Caudate nucleus (tissue), 63 donors: ENCODE measurements at places on chromosomes 5 and 9.

DNA sequence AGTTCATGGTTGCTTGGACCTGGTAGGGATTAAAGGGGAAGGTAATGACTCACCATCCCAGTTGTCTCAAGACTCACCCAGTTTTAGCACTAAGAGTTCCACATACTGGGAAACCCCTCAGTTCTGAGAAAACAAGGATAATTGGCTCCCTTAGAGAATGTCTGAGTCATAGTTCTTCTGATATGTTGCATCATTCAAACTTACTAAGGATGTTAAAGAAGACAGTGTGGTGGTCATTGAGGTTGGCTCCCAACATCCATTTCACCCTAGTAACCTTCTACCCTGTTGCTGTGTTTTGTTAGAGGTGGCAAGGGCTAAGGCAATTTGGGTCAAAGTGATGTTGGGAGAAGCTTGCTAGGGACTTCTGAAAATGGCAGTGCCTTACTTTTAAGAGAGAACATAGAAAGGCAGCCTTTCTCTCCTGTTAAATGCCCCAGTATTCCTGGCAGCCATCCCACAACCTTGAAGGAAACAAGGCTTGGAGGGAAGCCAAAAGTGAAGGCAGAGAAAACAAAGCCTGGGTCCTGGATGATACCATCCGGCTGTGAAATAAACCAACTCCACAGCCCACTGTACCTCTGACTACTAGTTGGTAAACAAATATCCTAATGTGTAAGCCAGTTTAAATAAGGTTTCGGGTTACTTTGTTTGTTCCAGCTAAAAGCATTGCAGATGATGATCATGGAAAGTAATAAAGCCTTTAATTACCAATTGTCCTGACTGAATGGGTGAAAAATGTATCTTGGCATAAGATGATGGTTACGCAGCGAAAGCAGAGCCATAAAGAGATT, 80.4 kb upstream of the ADAMTSL1 start:
- DNase-seq = no peak

GRCh38 chr5:110288766-110289511, 437.5 kb downstream of the TMEM232 start:
- no peak for DNase-seq

DNA sequence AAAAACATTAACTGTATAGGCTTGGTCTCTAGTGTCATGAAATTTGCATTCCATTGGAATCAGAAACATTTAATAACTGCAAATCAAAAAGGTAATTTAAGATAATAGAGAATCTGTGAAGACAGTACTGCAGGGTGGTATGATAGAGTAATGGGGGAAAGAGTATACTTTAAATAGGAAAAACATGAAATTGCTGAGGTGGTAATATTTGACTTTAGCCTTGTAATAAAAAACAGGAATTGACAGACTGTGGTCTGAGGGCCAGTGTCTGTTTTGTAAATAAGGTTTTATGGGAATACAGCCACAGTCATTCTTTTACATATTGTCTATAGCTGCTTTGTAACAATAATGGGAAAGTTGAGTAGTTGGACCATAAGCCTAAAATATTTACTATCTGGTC, 162.3 kb downstream of the RANBP17 start:
- DNase-seq = no peak

DNA sequence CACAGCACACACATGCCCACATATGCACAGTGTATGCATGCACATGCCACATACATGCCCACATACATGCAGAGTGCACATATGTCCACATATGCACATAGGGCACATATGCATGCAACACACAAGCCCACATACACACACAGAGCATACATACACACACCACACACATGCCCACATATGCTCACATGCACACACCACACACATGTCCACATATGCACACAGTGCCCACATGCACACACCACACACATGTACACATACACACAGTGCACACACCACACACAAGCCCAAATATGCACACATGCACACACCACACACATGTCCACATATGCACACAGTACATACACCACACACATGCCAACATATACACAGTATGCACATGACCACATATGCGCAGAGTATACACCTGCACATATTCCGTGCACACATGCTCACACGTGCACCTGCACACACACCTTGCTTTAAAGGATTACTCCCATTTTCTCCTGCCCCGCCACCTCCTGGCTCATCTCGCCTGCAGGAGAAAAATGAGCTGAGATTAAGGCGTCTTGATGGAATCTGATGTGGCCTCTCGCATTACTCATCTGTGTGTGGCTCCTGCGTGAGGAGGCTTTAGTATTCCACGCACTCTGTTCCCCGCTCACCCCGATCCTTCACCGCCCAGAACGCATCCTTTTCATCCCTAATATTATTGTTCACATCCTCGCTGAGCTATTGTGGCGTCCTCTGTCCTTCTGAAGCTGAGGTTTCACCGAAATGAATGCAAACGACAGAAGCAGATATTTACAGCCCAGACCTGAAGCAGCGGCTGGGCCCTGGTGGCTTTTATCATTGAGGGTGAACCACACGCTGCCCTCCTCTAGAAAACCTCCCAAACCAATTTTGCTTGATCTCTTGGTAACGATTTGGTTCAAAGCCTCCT, 182.7 kb downstream of the OLFM1 start:
- DNase-seq = no peak

DNA sequence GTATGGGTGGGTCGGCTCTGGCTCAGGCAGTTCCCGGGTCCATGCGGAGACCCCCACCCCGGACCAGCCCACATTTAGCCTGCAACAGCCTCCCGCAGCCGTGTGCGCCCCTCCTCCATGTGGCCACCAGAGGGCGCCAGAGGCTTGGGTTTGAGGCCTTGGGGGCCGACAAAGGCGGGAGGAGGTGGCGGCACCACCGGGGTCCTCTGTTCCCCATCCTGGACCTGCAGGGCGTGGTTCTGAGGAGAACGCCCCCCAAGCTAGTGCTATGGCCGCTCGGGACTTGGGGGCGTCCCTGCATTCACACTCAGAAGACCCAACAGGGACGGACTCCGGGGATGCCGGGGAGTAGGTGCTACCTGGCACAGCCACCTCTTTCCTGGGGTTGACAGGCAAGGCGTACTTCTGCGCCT, 16.5 kb downstream of the ASS1 start:
- DNase-seq = peak; percentile 20

DNA sequence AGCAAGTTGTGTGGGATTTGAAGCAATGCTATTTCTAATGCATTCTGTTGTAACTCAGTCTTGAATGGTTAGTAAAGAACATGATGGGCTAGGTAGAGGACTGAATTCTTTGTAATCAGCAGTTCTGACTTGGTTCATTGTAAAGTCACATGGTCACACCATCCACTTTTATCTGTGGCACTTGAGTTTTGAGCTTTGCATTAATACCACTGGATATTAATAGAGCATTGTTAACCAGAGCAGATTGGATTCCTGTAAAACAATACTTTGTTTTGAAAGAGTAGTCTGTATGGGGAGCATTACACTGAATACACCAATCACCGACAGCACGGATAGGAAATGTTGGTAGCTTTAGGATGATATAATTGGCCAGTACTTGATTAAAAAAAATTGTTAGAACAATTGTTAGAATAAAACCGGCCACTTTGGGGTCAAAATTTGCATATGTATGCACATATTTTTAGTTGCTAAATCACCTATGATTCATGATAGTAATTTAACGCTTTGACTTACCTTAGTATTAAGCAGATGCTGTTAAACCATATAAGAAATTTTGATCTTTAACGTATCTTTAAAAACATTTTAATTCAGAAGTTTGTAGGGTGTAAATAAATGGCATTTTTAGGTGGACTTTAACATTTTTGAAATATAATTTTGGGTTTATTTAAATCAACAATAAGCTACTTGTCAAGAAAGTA, 17.4 kb downstream of the SLC12A2 start:
- no peak for DNase-seq

DNA sequence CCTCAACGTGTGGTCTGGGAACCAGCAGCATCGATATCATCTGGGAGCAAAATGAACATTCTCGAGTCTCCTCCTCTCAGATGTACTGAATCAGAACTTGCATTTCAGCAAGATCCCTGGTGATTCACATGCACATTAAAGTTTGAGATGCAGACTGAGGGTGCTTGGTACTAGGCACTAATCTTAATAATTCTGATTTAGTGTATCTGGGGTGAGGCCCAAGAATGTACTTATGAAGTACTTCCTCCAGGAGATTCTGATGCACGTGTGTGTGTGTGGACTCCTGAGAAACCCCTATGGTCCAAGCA, 56.2 kb upstream of the EQTN start:
- DNase-seq = no peak

- DNase-seq = no peak
Observed at GRCh38 chr5:175897285-175897684, 25.9 kb downstream of the CPLX2 start.

- no peak for DNase-seq
Observed at GRCh38 chr9:78714576-78714975, 417.7 kb downstream of the PSAT1 start.

GRCh38 chr9:35869621-35870216, 482 bp downstream of the OR13J1 start:
- DNase-seq = no peak

DNA sequence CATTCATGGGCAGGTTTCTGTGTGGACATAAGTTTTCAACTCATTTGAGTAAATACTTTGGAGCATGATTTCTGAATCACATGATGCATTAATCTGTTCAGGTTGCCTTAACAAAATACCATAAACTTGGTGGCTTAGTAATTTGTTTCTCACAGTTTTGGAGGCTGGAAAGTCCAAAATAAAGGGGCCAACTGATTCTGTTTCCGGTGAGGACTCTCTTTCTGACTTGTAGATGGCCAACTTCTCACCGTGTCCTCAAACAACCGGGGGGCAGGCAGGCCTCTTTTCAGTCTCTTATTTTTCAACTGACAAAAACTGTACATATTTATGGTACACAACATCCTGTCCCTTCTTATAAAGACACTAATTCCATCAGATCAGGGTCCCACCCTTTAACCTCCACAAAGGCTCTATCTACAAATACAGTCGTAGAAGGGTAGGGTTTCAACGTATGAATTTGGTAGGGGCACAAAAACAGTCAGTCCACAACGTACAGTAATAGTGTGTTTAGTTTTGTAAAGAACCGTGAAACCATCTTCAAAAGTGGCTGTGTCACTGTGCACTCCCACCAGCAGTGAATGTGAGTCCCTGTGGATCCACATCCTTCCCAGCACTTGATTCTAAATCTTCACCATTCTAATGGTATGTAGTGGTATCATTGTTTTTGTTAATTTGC, 37.2 kb downstream of the MLLT3 start:
- no peak for DNase-seq

DNA sequence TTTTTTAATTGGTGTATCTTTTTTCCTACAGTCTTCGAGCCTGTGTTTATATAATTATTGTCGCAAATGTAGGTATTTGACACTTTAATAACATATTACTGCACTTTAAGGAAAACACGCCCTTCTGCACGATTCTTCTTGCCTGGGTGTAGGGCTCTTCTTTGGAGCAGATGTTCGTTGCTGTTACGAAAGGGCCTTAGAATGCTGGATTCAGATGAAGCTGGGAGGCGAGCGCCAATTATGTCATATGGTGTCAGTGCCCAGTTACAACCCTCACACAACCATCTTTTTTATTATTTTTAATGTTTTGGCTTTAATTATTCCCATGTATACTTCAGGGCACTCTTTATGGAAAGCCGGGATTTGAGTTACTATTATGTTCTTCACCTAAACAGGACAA, 553.0 kb downstream of the EBF1 start:
- no peak for DNase-seq

DNA sequence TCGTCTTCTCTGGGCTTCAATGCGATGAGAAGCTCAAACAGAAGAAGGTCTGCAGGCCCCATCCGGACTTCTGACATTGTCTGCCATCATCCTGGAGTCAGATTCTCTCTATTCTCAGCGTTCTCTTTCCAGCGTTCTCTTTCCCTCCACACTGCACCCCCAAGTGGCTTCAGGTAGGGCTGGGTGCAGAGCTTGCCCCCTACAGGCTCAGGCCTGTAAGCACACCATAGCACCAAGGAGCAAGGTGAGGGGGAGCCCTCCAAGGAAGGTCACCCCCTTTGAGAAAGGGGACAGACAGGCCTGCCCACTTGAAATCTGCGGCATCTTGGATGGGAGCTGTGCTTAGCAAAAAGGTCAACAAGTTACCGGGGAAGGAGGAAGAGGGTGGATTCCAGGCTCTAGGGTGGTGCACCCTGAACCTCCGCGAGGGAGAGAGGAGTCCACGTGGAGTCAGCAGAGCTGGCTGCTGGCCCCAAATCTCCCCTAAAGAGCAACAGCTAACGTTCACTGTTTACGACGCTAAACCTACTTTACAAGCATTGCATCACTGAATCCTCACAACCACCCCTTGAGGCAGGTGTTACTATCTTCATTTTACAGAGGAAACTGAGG, 27.5 kb downstream of the GPX3 start:
- DNase-seq = peak; percentile 11

DNA sequence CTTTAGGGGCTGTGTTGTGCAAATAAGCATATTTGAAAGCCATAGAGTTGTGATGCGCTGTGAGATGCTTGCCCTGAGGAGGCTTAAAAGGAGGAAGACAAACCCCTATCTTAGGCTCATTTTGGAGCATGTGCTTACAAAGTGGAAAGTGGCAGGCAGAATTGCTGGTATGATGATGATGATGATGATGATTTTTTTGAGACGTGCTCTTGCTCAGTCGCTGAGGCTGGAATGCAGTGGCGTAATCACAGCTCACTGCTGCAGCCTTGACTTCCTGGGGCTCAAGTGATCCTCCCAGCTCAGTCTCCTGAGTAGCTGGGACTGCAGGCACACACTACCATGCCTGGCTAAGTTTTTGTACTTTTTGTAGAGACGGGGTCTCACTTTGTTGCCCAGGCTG, 1.7 kb downstream of the CNOT8 start:
- DNase-seq = no peak

- no peak for DNase-seq
Observed at GRCh38 chr9:33880211-33881089, 63.5 kb downstream of the UBE2R2 start.

DNA sequence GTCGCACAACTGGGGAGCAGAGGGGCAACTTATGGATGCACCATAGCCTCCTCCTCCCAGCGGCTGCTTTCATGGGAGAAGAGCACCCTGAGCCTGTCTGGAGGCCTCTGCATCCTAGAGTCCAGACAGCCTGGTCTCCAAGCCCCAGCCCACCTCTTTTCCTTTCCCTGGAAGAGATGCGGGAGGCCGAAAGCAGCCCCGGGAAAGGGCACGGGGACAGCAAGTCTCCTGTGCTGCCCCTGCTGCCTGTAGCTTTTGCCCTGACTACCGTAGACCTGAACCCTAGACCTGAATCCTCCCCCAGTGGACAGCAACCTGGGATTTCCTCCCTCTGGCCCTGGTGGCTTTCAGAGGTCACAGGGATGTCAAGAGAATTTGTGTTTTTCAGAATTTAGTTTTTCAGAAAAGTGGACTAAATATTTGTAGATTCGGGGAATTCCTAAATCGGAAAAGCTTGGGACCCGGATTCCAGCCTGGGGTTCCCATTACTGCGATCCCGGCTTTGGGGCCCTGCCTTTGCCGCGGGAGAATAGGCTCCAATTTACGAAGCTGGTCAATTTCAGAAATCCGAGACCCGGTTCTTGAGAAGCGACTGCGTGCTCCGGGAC, 4.3 kb upstream of the PITX1 start:
- DNase-seq = no peak

DNA sequence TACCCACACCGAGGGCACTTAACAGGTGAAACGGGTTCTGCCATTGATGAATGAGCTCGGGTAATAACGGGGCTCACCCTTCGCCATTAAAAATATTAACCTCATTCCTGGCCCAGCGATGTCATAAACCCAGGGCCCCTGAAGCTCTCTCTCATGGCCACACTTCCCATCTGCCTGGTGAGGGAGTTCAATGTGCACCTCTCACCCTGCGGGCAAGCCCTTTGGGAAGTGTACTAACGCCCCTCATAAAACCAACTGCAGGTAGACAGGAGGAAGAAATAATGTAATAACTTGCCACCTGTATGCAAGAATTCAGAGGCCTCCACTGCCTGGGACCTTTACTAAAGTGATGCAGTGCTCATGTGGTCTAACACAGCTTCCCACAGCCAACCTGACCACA, 35.1 kb downstream of the SHB start:
- DNase-seq = no peak
